ENCODE measurements at places on chromosomes 2 and 18.

GRCh38 chr2:227351639-227352038, 26.6 kb downstream of the MFF start:
- no peak for DNase-seq

- no peak for DNase-seq
These were observed 58.9 kb upstream of the GATA6 start for GRCh38 chr18:22110461-22110924.

GRCh38 chr2:96249654-96250053, 16.1 kb downstream of the TMEM127 start:
- DNase-seq, result no peak

GRCh38 chr18:27014841-27015240, 149.3 kb upstream of the AQP4 start:
- DNase-seq, result no peak

DNA sequence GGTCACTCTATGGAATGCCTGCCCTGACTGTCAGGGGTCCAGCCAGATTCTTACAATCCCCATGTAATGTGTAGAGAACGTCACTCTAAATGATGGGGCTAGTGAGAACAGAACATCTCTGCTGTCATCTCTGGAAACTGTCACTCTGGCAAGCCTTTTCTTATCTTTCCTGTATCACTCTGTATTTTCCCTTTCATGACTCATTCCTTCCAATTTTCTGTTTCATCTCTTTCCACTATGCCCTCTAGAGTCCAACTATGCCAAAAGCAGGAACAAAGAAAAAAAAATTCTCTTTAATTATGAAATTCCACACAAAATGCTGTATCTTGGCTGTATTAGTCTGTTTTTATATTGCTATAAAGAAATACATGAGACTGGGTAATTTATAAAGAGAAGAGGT, 608.8 kb downstream of the ADCYAP1 start:
- no peak for DNase-seq

DNA sequence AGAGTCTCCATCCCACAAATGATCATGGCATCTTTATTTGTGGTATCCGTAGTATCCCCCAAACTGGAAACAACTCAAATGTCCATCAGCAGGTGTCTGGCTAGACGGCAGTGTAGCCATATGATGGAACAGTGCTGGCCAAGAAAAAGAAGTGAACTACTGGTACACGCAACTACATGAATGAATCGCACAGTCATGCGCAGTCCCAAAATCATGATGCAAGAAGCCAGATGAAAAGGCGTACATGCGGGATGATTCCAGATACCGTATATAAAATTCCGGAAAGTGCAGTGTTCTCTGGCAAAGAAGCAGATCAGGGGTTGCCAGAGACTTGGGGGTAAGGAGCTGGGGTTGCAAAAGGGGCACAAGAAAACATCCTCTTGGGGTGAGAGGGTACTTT, 102.5 kb downstream of the ASAP2 start:
- DNase-seq, result no peak

GRCh38 chr2:54259413-54260240, 3.6 kb upstream of the TSPYL6 start:
- no peak for DNase-seq

DNA sequence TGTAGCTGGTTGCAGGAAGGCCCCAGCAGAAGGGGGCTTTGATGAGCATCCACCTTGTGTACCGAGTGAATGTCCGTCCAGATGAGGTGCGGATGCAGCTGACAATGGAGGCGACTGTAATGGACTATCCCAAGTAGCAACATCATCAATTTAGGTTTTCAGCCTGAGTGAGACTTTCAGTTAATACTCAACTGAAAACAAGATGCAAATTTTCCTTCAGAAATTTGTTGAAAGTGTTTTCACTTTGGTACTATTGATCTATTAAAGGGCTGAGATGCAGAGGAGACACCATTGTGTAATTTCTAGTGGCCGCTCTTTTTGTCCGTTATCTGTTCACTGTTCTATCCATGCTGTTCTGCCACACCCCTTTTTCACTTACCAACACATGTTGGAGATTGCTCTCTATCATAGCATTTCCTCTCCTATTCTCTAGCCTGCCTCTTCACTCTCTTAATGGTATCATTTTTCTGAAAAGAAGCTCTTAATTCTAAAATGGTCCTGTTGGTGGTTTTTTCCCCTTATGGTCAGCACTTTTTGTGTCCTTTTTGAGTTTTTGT, 12.0 kb upstream of the CASP8 start:
- no peak for DNase-seq

DNA sequence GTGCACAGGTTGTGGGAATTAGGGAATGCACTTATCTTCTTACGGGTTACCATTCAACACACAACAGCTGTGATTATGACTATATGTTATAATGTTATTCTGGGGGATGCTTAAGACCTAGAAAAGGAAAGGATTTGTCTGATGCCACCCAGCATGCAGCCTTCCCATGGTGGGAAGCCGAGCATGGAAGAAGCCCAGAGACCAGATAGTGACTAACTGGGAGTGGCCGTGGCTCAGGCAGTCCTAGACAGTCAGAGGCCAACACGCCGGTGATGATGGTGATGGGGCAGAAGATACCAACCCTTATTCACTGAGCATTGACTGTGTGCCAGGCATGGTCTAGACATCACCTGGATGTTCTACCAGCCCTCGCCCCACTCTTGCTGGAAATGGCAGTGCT, 35.9 kb downstream of the CYRIA start:
- DNase-seq, result no peak

GRCh38 chr18:12377556-12378197, 650 bp upstream of the AFG3L2 start:
- no peak for DNase-seq

DNA sequence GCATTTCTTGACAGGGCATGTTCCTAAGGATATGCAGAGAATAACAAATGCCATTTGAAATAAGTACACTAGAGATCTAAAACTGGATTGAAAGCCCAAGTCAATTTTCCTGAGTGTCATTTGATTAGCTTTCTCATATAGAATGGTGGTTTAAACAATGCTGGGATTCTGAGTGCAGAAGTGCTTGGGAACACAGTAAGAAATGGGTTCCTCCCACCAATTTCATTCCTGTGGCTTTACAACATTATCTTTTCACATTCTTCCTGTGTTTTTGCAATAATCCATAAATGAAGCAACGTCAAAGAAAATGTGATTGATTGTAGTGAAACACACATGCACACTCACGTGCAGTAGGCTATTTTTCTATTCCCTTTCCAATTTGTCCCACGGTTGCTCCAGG, 1858.4 kb upstream of the PIK3C3 start:
- no peak for DNase-seq

- DNase-seq, result no peak
These were observed 104.4 kb downstream of the TLK1 start for GRCh38 chr2:171056307-171056706.

DNA sequence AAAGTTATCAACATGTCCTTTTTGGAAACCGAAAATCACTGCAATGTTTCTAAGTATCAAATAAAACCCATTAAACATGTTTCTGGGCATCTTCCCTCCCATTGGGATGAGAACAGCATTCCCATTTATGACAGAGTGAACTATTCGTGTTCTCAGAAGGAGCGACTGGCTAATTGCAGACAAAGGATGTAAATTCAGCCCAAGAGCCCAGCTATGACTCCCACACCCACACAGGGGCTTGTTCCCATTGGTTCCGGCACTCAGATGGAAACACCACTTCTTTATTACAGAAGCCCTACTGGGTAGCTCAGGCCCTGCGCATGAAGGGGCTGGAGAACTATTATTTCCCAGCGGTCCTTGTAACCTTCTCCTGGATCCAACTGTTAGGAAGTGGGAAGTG, 16.6 kb upstream of the NPAS2 start:
- DNase-seq, result no peak

DNA sequence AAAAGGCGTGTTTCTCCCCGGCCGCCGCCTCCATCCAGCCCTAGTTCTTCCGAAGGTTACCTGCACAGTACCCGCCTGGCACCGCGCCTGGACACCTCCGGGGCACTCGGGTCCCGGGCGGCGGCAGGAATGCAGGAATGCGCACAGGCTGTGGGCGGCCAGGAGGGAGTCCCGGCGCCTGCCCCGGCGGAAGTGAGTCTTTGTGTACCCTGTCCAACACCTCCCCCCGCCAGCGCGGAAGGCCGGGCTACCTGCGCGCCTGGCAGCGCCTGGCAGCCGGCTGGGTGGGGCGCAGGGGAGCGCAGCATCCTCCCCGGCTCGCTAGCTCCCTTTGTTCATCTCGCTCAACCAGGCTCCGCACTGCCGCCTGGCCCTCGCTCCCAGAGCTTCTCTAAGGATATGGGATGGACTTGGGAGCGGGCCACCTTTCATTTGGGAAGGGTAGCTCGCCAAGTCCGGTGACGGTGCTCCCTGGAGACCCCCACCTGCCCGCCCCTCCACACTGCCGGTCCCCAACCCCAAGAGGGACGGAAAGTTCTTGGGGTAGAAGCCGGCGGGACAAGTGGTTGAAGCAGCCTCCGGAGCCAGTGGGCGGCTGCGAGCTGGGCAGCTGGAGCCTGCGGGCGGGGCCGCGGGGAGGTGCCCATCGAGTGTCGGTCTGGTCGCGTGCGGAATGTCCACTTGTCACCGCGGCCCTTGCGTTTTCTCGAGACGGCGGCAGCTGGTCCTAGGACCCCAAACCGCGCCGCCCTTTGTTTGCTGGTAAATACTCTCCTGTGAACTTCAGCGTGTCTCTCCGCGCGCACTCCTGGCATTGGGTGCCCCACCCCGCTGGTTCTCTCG, 1.2 kb upstream of the ST6GAL2 start:
- DNase-seq, result no peak

DNA sequence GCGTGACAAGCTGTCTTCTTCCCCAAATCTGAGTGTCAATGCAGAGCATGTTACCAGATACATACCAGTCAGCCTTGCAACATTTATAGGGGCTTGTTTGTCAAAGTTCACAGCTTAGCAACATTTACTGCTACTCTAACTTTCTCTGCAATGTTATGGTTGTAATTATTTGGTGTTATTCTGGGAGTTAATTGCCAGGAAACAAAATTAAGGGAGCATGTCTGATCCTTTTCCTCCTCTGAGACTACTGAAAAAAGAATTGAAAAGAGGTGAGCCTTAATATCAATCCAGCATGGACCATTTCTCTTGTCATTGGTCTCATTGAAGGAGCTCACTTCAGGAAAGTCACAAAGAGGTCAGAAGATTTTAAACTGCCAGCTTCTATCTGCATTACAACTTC, 465.6 kb upstream of the LINC00305 start:
- no peak for DNase-seq

- no peak for DNase-seq
These were observed 125.6 kb downstream of the CTNNA2 start for GRCh38 chr2:79638410-79638809.

- DNase-seq, result no peak
These were observed 25.2 kb upstream of the TLK1 start for GRCh38 chr2:171185941-171186340.

DNA sequence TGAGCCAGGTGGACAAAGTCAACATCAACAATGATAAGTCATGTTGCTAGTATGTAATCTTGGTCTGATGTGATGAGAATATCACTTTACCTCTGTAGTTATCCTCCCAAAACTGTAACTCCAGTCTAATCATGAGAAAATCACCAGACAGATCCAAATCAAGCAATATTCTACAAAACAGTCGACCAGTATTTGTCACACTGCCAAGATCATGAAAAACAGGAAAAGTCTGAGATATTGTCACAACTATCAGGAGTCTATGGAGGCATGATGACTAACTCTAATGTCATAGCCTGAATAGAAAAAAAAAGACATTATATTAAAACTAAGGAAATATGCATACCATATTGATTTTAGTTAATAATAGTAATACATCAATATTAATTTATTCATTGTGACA, 1883.3 kb upstream of the CELF4 start:
- no peak for DNase-seq

DNA sequence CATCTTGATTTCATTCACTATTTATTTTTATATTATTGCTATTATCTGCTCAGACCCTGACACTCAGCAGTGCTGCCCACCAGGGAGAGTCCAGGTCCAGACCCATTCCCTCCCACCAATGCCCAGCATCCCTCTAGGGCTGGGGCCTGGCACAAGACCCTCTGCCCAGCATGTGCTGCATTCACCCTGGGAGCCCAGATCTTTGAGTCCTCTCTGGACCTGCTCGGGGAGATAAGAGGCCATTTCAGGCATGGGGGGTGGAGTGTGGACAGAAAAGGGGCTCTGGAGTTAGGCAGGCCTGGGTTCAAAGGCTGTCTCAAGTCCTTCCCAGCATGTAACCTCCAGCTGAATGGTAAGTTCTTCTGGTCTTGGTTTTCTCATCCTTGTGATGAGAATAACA, 209.6 kb downstream of the CYP26B1 start:
- no peak for DNase-seq

DNA sequence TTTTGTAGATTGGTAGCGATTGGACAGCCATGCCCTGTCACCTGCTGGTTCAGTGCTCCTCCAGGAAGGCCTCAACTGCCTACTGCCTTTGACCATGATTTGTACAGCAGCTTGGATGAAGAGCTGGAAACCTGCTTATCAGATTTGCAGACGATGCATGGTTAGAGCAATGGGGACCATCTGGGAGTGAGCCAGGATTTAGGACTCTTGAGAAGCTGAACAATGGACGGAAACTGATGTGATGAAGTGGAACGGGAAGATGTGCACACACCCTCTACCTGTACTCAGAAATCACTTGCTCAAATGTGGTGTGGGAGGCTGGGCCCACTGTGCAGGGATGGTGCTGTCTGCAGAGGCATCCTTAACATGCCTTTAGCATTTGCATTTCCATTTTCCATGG, 57.2 kb downstream of the NCK2 start:
- no peak for DNase-seq

DNA sequence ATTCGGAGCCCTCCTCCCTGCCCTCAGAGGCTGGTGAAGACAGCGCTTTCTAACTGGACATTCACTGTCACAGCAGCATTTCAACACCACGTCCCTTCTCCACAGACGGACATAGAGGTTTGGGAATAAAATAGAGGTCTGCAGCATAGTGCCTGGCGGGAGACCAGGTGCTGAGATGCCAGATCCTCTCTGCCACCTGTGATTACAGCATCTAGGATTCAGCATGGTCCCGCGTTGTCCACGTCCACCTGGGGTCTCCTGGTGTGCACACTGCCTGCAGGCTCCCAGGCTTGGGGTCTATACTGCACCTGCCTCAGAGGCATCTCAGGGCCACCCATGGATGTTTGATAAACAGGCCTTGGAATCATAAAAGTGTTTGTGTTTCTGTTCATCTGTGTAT, 175.5 kb downstream of the TMEM18 start:
- no peak for DNase-seq

DNA sequence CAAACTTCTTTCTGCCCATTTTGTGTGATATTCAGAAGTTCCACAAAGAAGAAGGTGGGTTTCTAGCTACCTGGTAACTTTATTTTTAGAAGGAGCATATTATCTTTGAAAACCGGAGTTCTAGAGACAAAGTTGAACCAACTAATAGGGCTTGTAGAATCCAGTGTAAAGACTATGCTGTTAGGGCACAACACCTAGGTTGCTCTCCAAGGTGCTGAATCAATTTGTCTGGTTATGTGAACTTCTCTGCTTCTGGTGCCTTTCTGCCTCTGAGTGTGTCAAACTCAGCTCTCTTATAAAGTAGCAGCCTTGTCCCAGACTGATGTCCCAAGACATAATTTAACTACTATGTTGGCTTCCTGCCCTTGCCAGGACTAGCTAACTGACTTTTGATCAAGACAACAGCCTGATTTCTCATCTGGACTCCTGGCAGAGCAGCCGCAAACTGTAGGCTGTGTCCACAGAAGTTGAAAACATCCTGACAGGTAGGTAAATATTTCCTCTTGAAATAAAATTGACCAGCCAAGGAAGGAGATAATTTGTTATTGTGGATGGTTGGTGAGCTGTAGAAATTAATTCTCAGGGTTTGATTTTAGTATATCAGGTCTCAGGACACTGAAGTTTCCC, 119.4 kb downstream of the CYRIA start:
- DNase-seq, result no peak
